ENCODE measurements at places on chromosomes 11 and 22.
A peak's percentile ranks its signal among the peaks of the same experiment; 100 is the strongest.

DNA sequence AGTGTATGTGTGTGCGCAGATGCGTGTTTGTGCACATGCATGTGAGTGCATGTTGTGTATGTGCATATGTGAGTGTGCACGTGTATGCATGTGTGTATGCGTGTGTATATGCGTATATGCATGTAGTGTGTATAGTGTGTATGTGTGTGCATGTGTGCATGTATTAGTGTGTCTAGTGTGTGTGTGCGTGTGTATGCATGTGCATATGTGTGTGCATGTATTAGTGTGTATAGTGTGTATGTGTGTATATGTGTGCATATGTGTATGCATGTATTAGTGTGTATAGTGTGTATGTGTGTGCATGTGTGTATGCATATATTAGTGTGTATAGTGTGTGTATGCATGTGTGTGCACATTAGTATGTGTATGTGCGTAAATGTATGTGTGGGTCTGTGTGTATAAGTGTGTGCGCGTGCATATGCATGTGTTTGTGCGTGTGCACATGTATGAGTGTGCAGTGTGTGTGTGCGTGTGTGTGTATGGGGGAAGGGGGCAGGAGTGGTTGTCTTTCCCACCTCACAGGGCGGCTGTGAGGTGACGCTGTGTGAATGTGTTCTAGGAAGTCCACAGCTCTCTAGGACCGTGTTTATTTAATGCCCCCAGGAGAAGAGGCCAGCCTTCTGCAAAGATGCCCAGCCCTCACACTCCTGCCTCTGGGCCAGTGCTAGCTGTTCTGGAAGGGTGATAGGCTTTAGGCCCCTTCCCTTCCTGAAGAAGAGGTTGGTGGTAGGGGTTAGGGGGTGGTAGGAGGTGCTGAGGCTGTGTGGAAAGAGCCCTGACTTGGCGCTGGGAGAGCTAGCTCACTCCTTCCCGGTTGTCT is 114.6 kb downstream of the CEP164 start:
- DNase-seq = no peak

DNA sequence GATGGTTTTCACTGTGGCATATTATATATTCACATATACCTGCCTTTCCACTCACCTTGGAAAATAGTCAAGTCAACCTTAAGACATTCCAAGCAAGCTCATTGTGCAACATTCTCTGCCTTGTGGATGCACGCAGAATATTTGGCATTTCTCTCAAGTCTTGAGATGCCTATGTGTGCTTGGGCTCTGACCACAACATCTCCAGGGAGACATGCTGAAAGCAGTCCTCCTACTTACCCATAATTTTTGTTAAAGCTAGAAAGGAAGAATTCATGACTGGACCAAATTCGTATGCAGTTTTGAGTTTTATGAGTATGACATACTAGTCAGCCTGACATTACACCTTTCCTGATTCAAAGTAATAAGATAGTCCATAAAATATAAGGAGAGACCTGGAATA is 684.0 kb downstream of the OPCML start:
- DNase-seq = no peak

DNA sequence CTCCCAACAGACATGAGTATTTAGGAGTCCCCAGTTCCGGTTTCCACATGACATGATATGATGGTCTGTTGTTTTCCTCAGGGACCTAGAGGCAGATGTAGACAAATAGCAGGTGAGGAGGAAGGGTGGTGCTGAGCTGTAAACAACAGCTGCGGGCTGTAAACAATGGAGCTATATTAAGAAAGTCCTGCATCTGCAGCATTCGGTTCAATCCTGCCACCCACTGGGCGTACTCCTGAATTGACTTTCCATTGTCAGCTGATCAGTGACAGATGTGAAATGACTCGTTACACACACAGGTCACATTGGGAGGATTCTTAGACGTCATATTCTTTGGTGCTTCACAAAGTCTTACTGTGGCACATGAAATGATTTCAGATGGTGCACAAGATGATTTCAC is 26.8 kb upstream of the RAG1 start:
- DNase-seq = peak; percentile 46

- DNase-seq = no peak
Observed at GRCh38 chr11:35810045-35810645, 133.7 kb upstream of the LDLRAD3 start.

DNA sequence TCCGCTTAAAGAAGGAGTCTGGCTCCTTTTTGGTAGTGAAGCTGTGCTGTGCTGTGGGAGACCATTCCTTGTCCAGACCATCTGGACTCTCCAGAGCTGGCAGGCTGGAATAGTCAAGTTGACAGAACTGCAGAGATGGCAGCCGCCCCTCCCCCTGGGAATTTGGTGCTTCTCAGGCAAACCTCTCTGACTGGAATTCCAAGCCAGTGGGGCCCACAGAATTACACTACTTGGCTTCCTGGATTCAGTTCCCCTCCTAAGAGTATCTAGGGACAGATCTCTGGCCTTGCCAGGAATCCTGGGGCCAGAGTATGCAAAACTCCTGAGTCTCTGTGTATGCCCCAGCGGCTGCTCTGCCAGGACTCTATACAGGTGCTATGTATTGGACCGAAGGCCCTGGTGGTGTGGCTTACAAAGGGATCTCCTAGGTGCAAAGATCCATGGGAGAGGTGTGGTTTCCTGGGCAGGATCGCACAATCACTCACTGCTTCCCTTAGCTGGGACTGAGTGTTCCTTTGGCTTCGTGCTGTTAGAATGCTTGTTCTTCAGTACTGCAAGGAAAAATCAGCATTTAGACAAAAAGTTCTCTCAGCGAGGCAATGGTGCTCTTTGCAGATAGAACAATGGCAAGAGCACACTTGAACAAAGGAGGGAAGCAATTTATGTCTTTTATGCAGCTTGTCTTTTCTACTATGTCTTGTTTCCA is 86.8 kb downstream of the PRMT3 start:
- DNase-seq = no peak

- DNase-seq = no peak
Observed at GRCh38 chr11:73135346-73136284, 6.5 kb downstream of the FCHSD2 start.

GRCh38 chr22:50535113-50535512 is 5.3 kb upstream of the TYMP start:
- DNase-seq = no peak

- no peak for DNase-seq
Observed at GRCh38 chr11:40027720-40028119, 1431.7 kb downstream of the LRRC4C start.

DNA sequence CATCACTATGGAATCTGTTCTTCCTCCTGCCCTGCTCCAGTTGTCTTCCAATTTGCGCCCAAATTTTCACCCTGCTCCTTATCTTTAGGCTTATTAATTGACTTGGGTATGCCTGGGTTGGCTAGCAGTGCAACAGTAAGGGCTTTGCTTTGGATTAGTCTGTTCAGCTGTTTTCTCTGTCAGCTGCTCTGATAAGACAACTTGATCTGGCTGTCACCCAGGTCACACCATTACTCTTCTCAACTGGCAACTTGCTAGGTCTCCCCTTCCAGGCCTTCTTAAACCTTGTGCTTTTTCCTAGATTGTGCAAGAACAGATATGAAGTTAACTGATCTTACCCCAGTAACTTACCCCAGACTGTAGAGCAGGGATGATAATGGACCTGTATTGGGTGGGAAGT is 357.8 kb upstream of the LARGE1 start:
- no peak for DNase-seq

- no peak for DNase-seq
Observed at GRCh38 chr11:48164836-48165235, 51.8 kb upstream of the OR4B1 start.

DNA sequence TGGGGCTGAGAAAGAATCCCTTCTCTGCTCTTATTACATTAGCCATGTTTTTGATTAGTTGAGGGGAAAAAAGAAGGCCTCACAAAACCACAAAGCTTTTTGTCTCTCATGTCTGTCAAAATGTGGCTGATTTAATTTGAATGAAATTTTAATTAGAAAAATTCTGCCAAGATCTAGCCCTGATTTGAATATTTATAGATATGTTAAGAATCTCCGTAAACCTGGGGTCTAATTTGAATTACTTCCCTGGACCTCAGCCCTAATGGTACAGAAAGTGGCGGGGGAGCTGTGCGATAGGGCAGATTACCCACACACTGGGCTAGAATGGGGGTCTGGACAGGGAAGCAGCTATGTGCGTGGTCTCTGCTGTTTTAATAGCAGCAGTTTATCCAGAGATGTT is 141.3 kb upstream of the TTC12 start:
- no peak for DNase-seq

DNA sequence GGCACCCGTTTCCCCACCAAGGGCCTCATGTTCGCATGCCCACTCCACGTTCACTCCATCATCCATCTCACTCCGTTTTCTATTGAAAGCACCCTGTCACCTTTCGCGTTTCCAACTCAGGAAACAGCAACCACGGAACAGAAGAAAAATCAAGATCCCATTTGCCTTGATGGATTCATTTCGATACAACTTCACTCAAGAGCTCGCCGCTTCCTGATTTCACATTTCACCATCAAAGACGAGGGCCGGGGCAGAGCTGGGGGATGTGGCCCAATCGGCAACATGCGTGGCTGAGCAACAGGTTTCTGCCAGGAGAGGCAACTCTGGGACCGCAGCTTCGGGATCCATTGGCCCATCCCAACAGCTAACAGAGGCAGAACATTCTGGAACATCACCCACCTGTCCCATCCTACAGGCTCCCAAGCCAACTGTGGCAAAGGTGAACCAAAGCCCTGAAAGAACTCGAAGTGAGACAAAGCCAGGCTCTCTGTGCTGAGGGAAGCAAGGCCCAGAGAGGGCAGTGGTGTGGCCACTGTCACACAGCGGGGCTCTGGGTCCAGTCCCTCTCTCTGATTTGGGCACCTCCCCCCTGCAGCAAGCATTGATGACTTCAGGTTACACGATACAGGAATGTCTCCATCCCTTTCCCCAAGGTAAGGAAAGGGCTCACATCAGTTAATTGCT is 36.2 kb upstream of the CD5 start:
- DNase-seq = no peak

DNA sequence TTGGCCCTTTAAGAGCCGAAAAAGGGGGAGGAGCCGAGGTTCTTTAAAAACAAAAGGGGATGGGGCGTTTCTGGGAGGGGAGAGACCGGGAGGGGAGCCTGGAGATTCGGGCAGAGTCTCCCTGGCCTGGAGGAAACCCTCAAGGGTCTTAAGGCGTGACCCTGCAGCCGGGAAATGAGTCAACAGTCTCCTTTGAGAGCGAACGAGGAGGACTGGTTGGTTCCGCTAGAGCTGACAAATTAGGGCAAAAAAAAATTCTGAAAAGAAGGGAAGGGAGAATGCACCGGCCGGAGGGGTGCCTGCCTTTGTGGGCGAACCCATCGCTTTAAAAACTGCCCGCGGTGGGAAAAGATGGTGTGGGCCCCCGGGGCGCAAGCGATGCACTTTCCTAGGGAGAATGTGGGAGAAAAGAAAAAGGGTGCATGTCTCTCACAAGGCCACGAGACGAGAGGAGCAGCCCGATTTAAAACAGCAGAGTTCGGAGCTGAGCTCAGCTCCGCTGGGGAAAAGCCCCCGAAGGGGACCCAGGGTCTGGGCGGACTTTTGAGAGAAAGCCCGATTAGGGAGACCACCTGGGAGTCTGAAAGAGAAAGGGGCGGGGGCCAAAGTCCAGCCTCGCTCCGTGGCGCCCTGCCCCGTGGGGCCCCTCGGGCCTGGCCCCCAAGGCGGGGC is 874 bp downstream of the ZFTA start:
- DNase-seq = no peak

DNA sequence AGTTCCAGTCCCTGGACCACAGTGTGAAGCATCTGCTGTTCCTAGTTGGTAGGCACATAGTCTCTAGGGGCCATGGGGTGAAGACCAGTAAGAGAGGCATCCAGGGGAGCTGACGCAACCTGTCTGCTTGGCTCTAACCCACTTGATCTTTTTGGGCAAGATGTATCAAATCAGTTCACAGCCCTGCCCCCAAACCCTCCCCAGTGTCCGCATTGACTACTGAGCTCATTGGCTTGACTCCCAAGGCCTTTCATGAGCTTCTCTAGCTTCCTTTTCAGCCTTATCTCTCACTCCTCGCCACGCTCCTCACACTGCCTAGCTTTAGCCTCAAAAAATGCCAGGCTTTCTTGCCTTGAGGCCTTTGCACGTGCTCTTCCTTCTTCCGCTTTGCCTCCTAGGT is 29.7 kb upstream of the ABCC8 start:
- DNase-seq = no peak

GRCh38 chr11:12846786-12847615 is 162.1 kb upstream of the RASSF10 start:
- DNase-seq = no peak

DNA sequence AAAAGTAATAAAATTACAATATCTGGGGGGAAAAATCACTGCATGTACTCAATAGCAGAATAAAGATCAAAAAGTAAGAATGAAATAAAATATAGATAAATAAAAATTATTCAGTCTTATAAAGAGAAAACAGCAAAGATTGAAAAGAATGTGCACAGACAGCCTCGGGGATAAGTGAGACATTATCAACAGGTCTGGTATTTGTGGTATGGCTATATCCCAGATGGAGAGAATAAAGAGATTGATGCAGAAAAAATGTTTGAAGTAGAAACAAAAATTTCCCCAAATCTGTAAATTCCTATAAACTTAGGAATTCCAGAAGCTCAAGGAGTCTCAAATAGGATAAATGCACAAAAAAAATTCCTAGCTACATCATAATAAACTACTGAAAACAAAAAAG is 74.5 kb upstream of the LUZP2 start:
- no peak for DNase-seq

GRCh38 chr11:116853461-116854073 is 16.1 kb upstream of the APOA1 start:
- DNase-seq = peak; percentile 72

- no peak for DNase-seq
Observed at GRCh38 chr22:27476729-27477128, 324.8 kb downstream of the MN1 start.

DNA sequence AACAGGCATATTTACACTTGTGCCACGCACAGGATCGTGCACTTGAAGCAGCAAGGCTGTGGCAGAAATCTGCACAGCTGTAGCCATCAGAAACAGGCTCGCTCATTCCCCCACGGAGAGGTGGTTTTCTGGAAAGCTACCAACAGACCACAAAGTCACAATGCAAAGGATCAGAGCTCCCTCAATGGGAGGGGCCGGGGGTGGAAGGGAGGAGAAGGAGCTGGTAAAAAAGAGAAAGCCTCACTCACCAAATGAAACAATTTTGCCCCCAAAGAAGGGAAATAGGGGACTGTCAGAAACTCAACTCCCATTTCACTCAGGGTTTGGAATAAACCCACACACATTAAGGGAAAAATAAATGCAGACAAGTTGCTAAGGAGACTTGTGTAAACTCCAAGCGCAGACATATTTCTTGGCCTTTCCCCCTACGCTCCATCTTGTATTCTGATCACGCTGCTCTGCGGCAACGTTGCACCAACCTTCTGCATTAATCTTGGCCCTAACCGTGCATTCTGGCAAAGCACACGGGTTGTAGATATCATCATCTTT is 43.2 kb upstream of the BLID start:
- no peak for DNase-seq
